ENCODE measurements at places on chromosomes 13 and 19.

DNA sequence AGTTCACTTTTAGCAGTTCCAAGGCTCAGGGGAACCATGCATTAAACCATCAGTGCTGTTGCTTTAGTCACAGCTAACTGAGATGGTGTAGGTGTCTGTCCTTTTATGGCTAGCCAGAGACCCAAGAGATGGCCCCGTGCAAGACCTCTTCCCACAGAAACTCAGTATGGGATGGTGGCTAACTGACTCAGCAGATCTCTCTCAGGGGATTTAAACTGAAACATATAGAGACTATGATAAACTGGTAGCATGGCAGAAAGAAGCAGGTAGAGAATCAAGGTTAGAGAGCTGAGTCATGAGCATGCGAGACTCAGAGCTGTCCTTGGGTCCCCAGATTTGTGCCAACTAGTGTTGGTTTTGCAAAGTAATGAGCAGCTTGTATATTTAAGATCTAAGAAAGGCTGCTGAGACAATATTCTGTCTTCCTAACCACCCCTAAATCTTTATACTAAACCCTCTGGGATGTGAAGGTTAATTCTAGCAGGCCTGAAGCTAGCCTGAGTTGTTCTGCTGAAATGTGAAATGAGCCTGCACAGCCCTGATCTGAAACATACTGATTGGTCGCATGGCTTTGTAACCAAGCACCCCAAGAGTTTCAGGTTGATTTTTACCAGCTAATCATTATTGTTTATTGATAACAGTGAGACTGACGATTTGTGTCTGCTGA is 6.5 kb upstream of the SCEL start:
- DNase-seq: no peak

GRCh38 chr19:19458110-19458816 is 52.8 kb downstream of the GATAD2A start:
- no peak for DNase-seq

- no peak for DNase-seq
These were observed 38.0 kb downstream of the PHF11 start for GRCh38 chr13:49533591-49534269.

GRCh38 chr19:44647144-44647543 is 3.4 kb downstream of the PVR start:
- no peak for DNase-seq

DNA sequence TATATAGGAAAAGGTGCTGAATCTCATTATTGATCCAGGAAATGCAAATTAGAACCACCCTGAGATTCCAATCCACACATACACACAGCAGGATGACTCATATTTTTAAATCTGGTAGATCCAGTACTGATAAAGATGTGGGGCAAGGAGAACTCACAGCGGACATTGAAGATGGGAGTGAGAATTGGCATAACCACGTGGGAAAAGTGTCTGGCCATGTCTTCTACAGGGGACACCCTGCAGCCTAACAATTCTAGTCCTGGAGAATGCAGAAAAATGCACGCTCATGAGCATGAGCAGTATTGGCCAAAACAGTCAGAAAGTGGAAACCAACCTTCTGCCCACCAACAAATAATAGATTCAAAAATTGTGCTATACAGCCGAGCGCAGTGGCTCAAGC is 13.5 kb upstream of the BCL3 start:
- DNase-seq: no peak

GRCh38 chr19:50695251-50696093 is 24.1 kb downstream of the SHANK1 start:
- DNase-seq: no peak

GRCh38 chr19:34837262-34837661 is 64.2 kb upstream of the ZNF599 start:
- DNase-seq: no peak
